ENCODE measurements at places on chromosomes 1 and 21. TPM values are rescaled to one million over a fixed set of nuclear protein-coding genes. Genes with fewer than 3 reads are reported as not detected.

Gene ICOSLG
- total RNA-seq: 1.5 TPM

Gene CELF3
- total RNA-seq: not detected

Gene ZNHIT6
- total RNA-seq: 31.3 TPM

Gene PIP5K1A
- total RNA-seq: 163 TPM

Gene TMEM82
- total RNA-seq: not detected

Gene S100A7
- total RNA-seq: not detected

Gene TAF1A
- total RNA-seq: 38.2 TPM

Gene EVA1C
- total RNA-seq: 22.2 TPM

Gene LIPI
- not detected for total RNA-seq

DNA sequence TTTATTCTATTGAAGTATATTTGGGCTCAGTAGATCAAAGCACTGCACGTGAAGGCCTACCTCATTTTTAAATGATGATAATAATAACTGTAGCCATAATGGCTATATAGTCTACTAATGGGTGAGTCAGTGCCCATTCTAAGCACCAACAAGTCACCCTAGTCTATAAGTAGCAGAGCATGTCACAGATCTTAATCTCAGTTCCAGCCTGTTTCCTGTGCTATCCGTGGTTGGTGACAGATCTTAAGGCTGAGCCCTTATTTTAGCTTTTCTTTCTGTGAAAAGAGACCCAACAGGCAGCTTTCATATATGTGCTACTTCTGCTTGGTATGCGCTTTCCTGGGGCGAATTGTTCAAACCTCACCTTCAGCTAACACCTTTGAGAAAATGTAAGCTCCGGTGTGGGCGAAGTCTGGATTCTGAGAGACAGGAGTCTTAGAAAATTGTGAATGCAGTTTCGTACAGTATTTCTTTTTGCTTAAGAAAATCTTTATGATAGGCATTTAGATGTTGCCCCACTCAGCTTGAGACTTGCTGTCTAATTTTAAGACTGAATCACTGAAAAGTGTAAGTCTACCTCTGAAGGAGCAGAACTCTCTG, 59.6 kb downstream of the FMN2 start:
- DNase-seq: no peak

GRCh38 chr1:85406887-85407533, 57.9 kb downstream of the DDAH1 start:
- DNase-seq: peak; percentile 81

DNA sequence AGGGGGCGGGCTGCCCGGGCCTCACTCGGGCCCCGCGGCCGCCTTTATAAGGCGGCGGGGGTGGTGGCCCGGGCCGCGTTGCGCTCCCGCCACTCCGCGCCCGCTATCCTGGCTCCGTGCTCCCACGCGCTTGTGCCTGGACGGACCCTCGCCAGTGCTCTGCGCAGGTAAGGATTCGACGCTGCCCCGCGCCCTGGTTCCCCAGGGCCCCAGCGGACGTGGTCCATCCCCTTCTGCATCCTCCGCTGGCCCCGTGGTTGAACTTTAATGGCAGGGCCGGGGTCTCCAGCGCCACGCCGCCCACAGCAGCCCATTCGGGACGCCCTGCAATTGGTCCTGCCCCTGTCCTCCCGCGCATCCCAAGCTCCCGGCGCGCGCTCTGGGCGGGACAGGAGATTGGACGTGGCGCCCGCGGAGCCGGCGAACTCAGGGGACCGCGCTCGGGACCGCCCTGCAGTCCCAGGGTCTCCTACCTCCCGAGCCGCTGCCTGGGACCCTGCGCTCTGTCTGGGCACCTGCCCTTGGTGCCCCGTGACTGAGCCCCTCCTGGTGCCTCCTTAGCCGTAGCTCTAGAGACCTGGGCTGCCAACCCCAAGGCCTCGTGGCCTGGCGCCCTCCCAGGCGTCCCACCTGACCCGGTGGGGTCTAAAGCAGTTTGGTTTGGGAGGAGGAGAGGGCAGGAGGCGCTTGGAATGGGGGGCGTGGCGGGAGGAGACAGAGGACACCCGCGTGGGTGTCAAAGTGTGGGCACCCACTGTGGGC, at the start of gene ALPL:
TSS of gene ALPL (plus strand) at position 73 of the 762 bp plus-strand sequence. CDS start 44,659 bp downstream, outside the sequence.
- DNase-seq: no peak

DNA sequence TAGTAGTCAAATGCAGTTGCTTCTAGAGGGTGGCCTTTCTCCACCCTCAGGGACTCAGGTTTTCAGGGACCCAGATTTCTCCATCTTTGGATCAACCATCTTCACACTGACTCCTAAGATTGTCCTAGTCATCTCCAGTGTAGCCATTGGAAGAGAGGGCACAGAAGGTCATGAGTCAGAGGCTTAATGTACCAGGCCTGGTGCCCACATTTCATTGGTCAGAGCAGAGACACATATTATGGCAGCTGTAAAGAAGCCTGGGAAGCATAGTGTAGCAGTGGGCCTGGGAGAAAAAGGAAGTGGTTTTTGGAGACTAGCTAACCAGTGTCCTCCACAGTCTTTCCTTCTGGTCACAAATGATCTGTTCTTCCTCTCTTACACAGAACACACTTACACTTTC, 122.5 kb downstream of the GIPC2 start:
- DNase-seq: no peak

DNA sequence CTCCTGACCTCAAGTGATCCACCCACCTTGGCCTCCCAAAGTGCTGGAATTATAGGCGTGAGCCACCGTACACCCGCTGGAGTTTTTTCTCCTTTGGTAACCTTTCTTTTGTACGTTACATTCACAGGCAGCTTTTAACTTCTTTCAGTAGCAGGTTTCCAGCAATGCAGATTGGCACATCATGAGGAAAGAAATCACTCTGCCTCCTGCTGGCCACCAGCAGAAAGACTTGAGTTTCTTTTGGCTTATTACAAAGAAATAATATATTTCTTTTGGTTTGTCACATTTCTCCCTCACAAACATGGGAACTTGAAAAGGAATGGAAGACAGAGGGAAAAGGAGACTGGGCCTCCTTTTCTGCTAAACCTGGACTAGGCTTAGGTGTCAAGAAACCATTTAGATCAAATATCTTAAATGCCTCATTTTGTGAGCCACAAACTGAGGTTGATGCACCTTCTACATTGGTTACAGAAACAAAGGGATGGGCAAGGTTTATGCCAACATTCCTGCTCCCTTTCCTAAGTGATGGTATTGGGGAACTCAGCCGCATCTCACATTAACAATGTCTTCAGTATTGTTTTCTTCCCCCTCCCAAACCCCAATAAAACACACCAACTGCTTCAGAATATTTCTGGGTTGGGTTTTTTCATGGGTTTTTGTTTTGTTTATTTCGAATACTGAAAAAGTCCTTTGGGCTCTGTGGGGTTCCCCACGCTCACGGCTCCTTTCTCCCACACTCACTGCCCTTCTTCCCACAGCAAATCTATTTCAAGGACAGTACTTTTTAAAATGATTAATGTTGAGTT, 7.7 kb downstream of the ENSA start:
- DNase-seq: peak; percentile 79

- DNase-seq: no peak
These were observed 10.8 kb downstream of the NTMT2 start for GRCh38 chr1:170156594-170156993.

DNA sequence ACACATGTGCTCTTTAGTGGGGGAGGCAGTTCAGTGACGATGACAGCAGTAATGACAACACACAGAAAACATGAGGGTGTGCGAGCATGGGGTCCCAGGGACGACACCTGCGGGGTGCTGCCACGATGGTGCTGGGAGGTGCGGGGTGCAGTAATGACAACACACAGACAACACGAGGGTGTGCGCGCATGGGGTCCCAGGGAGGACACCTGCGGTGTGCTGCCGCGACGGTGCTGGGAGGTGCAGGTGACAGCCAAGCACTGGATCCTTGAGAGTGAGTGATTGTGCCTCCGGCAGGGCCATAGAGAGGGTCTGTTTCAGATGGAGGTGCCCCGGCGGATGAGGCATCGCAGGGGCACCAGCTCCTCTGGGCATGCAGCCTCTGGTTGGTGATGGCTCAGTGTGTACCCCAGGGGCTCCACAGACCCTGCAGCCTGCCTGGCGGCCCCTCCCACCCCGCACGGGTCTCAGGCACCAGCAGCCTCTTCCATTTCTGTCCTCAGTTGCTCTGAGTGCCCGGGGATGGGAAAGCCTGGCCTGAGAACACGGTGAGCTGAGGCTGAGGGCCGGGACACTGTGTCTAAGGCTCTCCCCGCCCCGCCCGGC, 191.7 kb upstream of the ARHGEF16 start:
- no peak for DNase-seq

DNA sequence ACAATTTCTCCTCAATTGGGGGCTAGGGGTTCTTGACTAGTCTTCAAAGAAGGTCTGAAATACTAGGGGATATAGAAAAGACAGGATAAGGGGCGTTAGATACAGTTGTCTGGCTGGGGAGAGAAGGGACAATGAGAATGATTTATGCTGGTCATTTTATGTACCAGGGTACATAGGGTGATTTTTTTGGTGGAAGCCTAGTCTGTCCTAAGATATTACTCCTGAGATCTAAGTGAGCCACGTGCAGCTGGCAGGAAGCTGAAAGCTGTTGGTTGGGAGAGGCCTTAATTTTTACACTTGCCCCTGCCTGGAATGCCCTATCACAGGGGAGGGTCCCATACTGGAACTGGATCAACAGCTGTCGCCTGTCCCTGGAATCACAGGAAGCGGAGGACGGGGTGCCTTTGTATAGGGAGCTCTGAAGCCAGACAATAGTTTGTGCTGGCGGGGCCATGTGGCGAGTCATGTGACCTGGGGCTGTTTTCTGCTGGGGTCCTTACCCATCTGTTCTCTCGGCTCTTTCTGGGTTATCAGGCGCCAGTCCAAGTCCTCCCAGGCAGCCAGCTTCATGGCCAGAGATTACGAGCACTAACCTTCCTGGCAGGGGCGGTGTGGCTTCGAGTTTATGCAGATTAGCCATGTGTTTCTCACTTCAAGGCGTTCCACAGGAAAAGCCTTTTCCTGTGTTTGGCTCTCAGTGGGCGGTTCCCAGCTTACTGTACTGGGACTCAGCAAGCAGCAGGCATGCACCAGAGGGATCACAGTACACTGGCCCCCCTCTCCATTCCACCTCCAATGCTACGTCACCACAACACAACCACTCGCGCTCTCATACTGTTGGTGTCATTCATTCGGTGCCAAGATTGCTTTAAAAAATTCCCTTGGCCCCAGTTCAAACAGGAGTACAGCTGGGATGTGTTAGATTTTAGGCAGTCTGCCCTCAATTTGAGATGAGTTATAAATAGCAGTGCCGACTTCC, 27.5 kb downstream of the ARID1A start:
- DNase-seq: peak; percentile 96

GRCh38 chr1:102897557-102897956, 210.8 kb downstream of the COL11A1 start:
- DNase-seq: peak; percentile 33

- DNase-seq: no peak
These were observed 103.2 kb downstream of the RGL1 start for GRCh38 chr1:183908079-183908478.

DNA sequence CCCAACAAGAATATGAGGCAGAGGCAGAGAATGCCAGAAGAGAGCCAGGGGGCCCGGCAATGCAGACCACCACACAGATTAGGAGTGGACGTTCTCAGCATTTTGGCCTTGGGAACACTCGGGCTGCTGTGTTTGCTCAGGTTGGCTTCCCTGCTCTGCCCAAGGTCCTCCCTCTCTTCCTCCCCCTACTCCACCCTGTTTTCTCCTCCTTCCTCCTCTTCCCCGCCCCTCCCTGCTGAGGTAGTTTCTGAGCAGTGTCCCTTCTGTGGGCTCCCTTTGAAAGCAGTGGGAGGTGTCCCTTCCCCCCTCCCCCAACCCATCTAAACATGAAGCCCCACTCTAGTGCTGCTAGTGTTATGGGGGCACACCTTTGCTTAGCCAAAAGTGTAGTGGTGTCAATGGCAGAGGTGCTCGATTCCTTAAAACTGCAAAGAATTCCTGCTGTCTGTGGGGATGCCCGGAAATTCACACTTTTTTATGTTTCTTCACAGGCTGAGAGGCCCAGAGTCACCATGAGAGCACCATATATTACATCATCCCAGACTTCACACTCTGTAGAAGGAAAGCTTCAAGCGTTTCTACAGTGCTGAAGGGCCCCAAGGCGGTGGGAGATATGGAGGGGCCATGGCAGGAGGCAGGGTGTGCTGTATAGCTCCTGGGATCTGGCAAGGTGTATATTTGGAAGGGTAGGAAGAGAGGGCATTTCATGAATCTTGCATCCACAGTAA, at the start of gene HHIPL2:
TSS of gene HHIPL2 (minus strand) at position 161 of the 728 bp plus-strand sequence. CDS start at position 101, 60 bp downstream.
- DNase-seq: peak; percentile 20

DNA sequence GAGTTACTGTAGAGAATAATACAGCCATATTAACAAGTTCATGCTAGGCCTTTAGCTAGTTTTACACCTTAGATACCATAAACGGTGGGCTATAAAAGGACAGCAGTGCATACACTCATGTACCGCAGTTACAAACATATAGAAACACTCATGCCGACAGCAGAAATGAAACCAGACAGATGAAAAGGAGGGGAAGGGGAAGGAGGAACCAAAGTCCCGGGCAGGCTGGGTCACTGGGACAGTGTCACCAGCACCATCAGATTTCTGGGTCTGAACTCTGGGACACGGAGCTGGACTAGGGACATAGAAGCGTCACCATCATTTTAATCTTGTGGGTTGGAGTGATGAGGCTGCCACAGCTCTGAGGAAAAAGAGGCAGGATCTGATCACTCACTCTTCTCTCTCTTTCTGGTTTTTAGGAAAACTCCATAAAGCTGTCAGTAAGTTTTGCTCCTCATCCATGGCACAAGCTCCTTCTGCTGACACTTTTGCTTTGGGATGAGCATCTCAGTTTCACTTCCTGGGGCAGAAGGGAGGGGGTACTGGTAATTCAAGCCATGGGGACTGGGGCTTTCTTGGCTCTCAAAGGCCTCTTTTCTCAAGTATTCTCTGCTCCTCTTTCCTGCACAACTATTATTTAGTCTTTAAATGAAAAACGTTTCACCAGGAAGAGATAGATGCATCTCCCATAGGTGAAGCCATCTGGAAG, 7.8 kb upstream of the ZNF691 start:
- DNase-seq: no peak

DNA sequence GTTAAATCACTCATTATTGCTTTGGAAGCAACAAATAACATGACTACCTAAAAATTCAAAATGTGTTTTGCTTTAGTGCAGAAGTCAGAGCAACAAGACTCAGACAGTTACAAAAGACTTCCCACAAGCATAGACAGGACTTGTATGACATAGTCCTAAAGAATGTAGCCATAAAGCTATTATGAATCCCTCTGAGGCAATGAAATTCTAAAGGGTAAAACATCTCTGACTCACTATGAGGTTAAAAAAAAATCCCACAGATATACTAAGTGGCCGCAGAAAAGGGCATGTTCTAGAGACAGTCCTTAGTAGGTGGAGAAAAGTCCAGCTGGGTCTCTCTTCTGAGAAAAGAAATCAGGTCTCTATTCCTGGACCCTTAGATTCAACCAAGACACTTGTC, 4.9 kb downstream of the PRKAB2 start:
- peak; percentile 93 for DNase-seq

GRCh38 chr1:159091607-159092031, 15.1 kb upstream of the AIM2 start:
- DNase-seq: peak; percentile 86

- DNase-seq: no peak
These were observed 198.6 kb downstream of the SDCCAG8 start for GRCh38 chr1:243454328-243454997.

GRCh38 chr1:170133766-170134495, 11.8 kb upstream of the NTMT2 start:
- no peak for DNase-seq

- peak; percentile 56 for DNase-seq
These were observed 54.5 kb downstream of the PCNX2 start for GRCh38 chr1:233240829-233241682.

- peak; percentile 21 for DNase-seq
These were observed 136.6 kb upstream of the GFI1 start for GRCh38 chr1:92623187-92623778.

Measured in MCF 10A (cell line).